ENCODE measurements at places on chromosomes 3 and 15. TPM values are rescaled to one million over a fixed set of nuclear protein-coding genes. Genes with fewer than 3 reads are reported as not detected.

Gene MESP2
- 0.78 TPM for total RNA-seq

Gene PFN2
- 218 TPM for total RNA-seq

Gene SKOR1
- 0.11 TPM for total RNA-seq

Gene TGFBR2
- total RNA-seq = 135 TPM

Gene PRR20G
- total RNA-seq = not detected

Gene FMN1
- total RNA-seq = 3.4 TPM

Gene GOLGA8J
- 0.52 TPM for total RNA-seq

Gene EBLN2
- 6.7 TPM for total RNA-seq

Gene SNX22
- 0.13 TPM for total RNA-seq

Gene FHIT
- total RNA-seq = 3.7 TPM

Gene COPS2
- 181 TPM for total RNA-seq

Gene TMEM45A
- total RNA-seq = 99.8 TPM

Gene WDR93
- 0.32 TPM for total RNA-seq

Gene GREM1
- 39.1 TPM for total RNA-seq

Gene MED12L
- total RNA-seq = 2.6 TPM

Gene ANKRD28
- 184 TPM for total RNA-seq

Gene EXD1
- not detected for total RNA-seq

Gene FSTL1
- total RNA-seq = 2,986 TPM

Gene LXN
- total RNA-seq = 248 TPM

Gene KNL1
- total RNA-seq = 15.5 TPM

Gene ZSCAN2
- total RNA-seq = 7.4 TPM

Gene SUMF1
- total RNA-seq = 64.7 TPM

Gene ONECUT1
- not detected for total RNA-seq

Gene SLC24A5
- total RNA-seq = not detected

Gene GUCA1C
- total RNA-seq = not detected

Gene SEC61A1
- total RNA-seq = 394 TPM

Gene INAFM2
- 6.1 TPM for total RNA-seq

Gene VILL
- total RNA-seq = 6.5 TPM

Gene P3H2
- 220 TPM for total RNA-seq

Gene AADACL2
- total RNA-seq = not detected

Gene GMNC
- total RNA-seq = 0.11 TPM

Gene ADGRG7
- not detected for total RNA-seq

Gene AVEN
- 20.1 TPM for total RNA-seq

Gene CFAP100
- not detected for total RNA-seq

Gene CASR
- not detected for total RNA-seq

Gene CTDSPL
- total RNA-seq = 36.1 TPM

Gene LAMB2
- 322 TPM for total RNA-seq

Gene SEC22A
- 43.1 TPM for total RNA-seq

Gene GP5
- under 0.01 TPM for total RNA-seq

Gene MST1R
- 1.3 TPM for total RNA-seq

Gene PLA1A
- total RNA-seq = 0.32 TPM

Gene PRSS50
- total RNA-seq = under 0.01 TPM

Gene GABRG3
- total RNA-seq = not detected

Gene SLC28A2
- not detected for total RNA-seq

Gene CDHR4
- total RNA-seq = 0.13 TPM

Gene USF3
- total RNA-seq = 13.7 TPM

Gene RHCG
- not detected for total RNA-seq

Gene CATSPER2
- 1.8 TPM for total RNA-seq

Gene ANKUB1
- not detected for total RNA-seq

Gene PLS1
- 0.26 TPM for total RNA-seq

Gene GOLGA8O
- total RNA-seq = 0.97 TPM

Gene SERINC4
- total RNA-seq = not detected
